HuH-7.5 (cell line): ENCODE measurements at places on chromosomes 11 and 22.

DNA sequence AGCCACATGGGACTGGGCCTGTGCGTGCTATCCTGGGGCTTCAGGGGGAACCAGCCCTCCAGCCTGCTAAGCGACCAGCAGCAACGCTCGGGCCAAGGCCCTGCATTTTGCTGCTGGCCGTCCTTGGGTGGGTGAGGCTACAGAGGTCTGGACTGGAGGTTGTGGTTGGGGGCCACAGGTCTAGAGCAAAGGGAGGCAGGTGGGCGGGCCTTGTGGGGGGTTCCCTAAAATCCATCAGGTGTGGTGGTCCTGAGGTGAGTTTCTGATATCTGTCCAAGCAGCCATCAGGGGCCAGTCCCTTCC, 34.7 kb downstream of the PPM1F start:
- no peak for DNase-seq

GRCh38 chr11:19727246-19727645, 14.6 kb downstream of the NAV2 start:
- no peak for DNase-seq

- peak; percentile 39 for DNase-seq
Measured at GRCh38 chr11:102451681-102452460, 694 bp downstream of the TMEM123 start.

- no peak for DNase-seq
Measured at GRCh38 chr22:26672060-26672471, 14.7 kb downstream of the MIAT start.

GRCh38 chr11:12735262-12735661, 61.0 kb downstream of the TEAD1 start:
- no peak for DNase-seq

GRCh38 chr22:36811094-36811800, 5.6 kb downstream of the PVALB start:
- DNase-seq: no peak

DNA sequence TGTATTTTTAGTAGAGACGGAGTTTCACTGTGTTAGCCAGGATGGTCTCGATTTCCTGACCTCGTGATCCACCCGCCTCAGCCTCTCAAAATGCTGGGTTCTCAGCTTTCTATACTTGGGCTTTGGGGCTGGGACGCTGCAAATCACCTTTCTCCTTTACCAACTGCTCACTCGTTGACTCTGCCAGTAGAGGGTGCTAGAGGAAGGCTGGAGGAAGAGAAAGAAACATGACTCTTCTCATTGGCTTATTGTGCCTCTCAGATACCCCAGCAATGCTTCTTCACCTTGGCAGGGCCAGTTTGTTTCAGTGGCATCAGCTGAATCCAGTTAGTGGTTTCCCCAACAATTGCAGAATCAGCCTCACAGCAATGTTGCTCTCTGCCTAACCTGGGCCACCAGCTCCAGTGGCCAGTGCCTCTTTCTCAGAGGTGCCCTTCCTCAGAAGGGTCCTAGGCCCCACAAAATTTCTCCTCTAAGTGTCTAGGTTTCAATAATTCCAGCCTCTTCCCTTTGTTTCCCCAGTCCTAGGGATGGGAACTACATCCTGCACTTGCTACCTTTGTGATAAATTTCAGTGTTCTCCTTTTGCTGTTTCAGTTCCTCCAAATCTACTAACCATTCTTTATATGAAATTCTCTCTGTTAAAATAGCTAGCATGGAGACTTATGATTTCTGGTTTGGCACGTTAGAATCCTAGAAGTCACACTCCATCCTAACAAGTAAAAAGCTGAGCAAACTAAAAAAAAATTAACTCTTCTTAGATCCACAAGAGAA, 71.5 kb upstream of the VSTM5 start:
- DNase-seq: peak; percentile 29
